Uterus (tissue), 4 donors: ENCODE measurements at places on chromosomes 7 and 10.

DNA sequence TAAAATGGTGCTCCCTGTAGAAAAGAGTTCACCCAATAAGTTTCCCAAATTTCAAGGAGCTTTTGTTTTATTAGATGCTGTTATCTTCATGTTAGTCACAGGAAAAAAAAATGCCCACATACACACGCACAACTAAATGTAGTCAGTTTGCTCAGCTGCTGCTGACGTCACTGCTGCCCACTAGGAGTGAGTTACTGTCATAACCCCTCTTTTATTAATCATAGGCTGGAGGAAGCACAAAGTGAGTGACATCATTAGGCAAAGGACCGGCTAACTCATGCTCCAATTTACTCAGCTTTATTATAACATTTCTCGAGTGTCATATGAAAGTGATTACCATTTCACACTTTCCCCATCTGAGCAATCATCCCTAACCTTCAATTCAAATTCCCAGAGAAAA lies 6.7 kb upstream of the INHBA start:
- no peak for DNase-seq

- no peak for DNase-seq
These were observed 125.8 kb downstream of the CRPPA start for GRCh38 chr7:16295558-16295957.

GRCh38 chr10:129901389-129902006 lies 62.6 kb downstream of the EBF3 start:
- no peak for DNase-seq

GRCh38 chr10:32461203-32461602 lies 15.3 kb downstream of the CCDC7 start:
- DNase-seq = no peak

DNA sequence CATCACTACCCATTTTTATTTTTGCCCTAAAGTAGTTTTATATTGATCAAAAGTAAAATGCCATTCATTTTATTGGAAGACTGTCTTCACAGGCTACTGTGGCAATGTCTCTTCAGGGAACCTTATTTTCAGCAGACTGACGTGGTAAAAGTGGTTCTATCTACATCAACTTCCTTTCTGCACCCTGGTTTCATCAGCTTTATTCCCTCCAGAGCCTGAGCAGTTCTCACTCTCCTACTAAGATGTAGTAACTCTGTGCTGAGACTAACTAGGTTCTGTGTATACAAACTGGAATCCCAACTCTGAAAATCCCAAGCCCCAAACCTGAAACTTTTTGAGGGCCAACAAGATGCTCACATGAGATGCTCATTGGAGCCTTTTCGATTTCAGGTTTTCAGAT lies 155.3 kb downstream of the SFMBT2 start:
- DNase-seq = no peak

- no peak for DNase-seq
These were observed 3.0 kb upstream of the LIPK start for GRCh38 chr10:88702848-88703597.
